GM10248 (cell line): ENCODE measurements at places on chromosomes 2 and 18.

GRCh38 chr2:85987266-85988174 is 98.7 kb upstream of the ST3GAL5 start:
- no peak for DNase-seq

GRCh38 chr2:58560531-58560930 is 319.4 kb upstream of the FANCL start:
- DNase-seq: no peak

GRCh38 chr2:66576561-66577320 is 141.8 kb downstream of the MEIS1 start:
- DNase-seq: peak; percentile 7

- no peak for DNase-seq
These were observed 189.2 kb downstream of the NCKAP5 start for GRCh38 chr2:133378928-133379549.

DNA sequence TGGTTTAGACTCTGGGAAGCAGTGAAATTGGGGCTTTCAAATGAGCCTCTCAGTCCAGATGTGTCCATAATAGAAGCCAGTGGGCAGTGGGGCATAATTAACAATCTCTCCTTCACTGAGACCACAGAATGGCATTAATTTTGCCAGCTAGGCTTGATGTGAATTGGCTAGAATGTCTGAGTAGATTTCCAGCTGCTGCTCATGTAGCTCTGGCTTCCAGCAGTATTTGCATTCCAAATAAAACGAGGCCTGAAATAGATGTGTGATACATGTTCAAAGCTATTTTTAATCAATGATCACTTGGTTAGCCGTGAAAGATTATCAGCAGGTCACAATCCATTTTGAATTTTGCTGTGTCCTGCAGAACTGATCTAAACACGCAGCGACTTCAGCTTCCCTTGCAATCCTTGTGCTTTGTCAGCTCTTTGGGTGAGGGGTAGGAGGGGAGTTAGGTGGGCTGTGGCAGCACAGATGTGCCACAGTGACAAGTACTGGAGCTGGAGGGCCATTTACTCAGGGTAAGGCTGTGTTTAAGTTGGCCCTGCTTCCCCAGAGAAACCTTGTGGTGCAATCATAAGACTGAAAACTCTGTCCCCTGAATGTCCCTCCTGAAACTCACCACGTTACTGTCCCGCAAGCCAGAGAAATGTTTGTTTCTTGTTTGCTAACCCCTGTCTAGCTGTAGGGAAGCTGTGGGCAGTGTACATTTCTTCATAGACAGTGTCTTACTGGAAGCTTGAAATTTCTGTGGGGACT is 56.9 kb upstream of the TMEM178A start:
- DNase-seq: no peak

DNA sequence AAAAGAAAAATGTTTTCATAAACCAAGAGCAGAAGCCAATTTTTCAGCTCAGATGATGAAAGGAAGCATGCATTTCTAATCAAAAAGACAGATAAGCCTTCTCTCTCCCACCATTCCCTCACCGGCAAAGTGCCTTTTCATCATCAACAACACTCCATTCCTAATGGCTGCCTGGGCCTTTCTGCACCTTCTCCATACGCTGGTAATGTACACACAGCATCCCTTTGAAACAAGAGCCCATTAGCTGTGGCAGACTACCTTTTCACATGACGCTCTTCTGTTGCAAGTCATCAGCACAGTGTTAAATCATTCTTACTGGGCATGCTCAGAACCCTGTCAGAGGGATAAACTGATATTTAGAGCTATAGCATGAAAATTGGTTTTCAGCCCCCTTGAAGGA is 408.9 kb downstream of the MEIS1 start:
- DNase-seq: no peak

DNA sequence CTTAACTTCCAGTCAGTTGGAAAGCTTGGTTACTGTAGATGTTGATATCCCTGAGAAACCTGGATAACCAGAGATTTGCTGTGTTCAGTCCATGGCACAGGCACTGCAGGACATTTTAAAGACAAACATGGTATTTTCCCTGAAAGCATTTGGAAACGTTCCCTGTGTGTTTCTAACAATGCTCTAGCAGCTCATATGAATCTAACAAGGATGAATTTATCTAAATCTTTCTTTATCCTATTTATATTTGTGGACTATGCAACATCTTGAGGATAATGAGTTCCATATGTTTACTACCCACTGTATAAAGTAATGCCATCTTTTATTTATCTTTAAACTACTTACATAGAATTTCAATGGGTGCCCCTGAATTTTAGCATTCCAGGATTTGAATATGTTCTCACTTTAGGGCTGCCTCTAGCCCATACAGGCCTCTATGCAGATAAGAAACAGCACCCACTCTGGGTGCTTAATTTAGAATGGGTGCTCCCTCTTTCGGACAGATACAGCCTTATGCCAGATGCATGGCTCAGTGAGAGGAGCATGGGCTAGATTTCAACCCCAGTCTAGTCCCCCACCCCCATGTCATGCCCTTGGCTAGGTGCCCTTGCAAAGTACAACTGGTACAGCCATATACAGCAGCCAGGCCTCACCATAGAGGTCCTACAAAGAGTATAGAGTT is 50.6 kb upstream of the NEMP2 start:
- DNase-seq: no peak

- no peak for DNase-seq
These were observed 7.4 kb downstream of the EPAS1 start for GRCh38 chr2:46304635-46305034.

GRCh38 chr2:160223560-160223959 is 23.5 kb upstream of the ITGB6 start:
- DNase-seq: no peak

DNA sequence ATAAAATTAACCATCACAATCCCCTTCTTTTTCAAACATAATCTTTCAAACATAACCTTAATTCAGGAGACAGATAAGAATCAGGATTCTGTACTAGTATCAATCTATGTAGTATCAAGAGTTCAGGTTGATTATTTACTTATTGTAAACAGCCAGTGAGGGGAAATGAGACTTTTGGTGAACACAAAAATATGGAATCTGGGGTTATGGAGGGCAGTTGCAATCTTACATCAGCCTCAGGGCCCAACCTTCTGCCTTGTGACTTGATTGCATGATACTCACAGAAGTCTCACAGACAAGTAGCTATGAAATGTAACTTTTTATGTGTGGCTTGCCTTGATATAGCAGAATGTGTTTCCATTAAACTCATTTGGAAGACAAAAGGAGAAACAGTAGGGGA is 262.7 kb upstream of the THSD7B start:
- no peak for DNase-seq

DNA sequence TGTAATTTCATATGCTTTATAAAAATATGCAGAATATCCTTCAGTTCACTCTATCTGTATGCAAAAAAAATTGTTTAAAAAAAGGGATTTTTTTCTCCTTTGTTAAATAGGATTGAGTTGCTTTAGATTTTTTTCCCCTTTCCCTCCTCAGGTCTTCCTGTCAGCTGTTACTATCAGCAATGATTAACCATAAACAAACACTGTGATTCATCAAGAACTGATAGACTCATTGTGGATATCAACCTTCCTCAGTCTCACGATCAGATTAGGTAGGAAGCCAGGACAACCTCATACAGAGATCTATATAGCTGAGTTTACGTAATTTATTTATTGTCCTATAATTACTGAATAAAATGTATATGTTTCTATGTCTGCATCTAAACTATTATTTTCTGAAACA is 2136.2 kb upstream of the CELF4 start:
- no peak for DNase-seq

DNA sequence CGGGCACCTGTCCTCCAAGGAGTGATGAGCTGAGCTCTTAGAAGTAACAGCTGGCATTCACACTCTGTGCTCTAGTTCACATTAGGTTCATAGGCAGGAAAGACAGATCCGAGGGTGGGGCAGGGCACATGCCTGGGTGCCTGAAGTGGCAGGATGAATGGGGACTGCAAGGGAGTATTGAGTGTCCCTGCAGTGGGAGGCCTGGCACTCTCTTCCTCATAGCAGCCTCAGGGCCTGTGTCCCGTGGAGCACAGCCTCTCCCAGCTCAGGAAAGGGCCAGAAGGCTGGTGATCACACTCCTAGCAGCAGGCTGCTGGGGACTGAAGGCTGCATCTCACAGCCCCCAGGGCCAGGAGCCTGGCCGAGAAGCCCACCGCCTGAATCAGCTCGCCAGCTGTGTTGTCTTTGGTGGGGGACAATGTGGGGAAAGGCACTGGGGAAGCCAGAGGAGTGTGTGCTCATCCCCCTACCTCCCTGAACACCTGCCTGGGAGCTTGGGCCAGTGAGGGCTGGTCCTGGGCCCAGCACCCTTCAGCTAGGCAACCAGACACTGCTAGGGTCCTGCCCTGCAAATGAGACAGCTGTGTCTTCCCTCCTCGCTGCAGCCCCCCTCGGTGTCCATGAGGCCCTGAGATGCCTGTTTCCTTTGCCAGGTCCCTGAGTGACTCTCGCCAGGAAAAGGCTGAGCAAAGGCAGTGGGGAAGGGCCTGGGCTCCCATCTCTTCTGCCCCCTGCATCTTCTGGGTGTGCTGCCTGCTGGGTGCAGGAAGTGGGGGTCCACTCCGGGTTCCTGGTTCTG is 48.2 kb upstream of the HS6ST1 start:
- no peak for DNase-seq

DNA sequence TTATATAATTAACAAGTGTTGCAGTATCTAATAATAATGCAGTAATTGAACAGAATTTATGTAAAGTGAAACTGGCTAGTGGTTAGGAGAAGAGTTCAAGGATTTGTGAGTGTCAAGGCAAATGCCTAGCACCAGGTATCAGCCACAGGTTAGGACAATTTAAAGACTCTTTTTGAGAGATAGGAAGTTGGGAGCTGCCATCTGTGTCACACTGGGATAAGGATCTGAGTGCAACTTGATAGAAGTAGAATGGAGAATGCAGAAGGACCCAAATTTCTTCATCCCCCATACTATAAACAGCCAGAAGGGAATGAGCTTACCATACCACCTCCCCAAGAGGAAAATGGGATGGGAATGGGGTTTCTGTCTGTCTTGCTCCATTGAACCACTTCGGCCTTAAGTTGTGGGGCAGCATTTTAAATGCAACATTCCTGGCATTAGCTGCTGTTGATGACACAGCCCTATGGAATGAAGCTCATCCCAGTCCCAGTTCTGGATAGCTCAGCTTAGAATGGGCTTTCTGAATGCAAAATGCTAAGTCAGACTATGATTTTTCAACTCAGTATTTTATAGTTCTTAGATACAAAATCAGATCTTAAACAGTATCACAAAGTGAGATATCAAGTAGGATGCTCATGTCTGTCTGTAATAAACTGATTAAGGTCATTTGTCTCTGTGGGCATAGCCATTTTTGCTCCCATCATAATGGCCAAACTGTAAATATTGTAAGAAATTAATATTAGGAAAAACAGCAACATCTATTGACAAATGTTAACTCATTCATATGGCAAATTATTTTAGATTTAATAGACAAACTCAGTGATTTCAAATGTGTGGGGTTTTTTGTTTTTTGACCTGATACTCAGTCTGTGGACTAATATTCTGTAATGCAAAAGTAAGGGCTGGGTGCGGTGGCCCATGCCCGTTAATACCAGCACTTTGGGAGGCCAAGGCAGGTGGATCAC is 44.0 kb downstream of the GPR155 start:
- no peak for DNase-seq

DNA sequence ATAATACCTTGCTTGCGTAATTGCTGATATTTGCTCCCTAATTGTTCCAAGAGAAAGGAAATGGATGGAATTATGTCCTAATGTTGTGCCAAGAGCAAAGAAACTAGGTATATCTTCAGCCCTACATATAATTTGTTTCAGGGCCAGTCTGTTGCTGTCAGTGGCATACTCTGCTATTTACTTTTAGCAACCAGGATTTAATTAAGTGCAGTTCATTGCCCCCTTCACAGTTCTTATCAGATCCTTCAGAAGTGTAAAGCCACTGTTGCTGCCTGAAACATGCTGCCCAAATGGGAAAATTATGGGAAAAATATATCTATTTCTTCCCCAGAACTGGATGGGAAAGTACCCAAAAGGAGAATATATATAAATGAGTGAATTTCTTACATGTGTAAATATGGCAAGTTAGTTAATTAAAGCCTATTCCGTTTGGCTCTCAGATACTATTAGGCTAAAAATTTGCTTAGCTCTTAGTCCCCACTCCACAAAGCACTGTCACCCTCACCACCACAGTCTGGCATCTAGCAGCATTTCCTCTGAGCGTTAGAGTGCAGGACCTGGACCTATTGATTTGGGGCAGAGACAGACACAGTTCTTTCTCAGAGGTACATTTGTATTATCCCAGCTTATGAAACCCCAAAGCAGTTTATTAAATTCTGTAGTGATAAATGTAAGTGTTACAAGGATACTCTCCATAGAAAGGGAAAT is 72.8 kb upstream of the DTNA start:
- no peak for DNase-seq

DNA sequence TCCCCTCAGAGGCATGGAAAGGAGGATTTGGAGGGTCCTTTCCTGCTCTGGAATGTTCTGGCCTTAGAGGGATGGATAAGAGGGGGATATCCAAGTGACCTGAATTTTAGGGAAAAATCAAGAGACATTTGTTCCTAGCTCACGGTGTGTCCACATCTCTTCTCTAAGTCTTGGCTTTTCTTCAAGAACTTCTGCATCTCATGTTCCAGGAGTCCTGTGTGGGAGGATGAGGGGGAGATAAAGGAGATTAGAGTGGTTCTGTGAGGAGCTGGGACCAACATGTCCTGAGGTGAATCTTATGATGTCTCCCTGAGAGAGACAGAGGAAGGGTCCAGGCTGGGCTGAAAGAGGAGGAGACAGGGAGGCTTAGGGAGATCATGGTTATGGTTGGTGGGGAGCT is 11.7 kb downstream of the EMX1 start:
- DNase-seq: no peak

DNA sequence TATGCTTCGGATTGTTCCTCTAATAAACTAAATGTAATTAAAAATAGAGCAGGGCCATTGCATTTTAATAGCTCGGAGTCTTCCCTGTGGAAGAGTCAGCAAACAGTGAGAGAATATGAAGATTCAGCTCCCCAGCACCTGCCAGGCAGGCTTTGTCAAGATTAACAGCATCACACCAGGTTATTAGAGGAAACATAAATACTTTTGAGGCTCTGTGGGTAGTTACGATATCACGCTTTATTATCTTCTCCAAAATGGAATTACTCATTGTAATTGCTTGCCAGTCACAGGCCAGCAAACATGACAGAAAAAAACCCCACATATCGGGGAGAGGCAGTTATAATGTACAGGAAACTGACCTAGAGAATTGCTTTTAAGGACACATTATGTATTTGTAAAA is 303.9 kb downstream of the CPS1 start:
- no peak for DNase-seq

- no peak for DNase-seq
These were observed 307.5 kb upstream of the REG3G start for GRCh38 chr2:78718024-78718423.

GRCh38 chr18:25704494-25704893 is 352.5 kb upstream of the ZNF521 start:
- DNase-seq: no peak

- DNase-seq: peak; percentile 25
These were observed 3.3 kb downstream of the TWSG1 start for GRCh38 chr18:9337873-9338272.

DNA sequence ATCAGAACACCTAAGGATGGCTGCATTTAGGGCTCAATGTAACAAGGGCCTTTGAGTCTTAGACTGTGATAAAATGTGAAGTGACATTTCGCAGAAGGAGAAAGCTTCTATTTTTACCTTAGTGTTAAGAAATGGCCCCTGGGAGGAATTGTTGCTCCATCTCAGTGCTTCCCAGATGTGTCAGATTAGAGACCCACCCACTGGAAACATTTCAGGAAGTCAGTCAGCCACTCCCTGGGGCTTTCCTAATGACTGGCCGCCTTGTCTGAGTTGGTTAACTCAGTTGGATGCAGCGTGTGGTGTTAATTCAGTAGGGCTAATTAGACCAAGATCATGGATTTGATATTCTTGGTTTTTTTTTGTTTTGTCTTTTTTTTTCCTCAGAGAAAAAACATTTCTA is 355.9 kb downstream of the PIK3C3 start:
- DNase-seq: no peak
